ENCODE measurements at places on chromosomes 7 and 10.

DNA sequence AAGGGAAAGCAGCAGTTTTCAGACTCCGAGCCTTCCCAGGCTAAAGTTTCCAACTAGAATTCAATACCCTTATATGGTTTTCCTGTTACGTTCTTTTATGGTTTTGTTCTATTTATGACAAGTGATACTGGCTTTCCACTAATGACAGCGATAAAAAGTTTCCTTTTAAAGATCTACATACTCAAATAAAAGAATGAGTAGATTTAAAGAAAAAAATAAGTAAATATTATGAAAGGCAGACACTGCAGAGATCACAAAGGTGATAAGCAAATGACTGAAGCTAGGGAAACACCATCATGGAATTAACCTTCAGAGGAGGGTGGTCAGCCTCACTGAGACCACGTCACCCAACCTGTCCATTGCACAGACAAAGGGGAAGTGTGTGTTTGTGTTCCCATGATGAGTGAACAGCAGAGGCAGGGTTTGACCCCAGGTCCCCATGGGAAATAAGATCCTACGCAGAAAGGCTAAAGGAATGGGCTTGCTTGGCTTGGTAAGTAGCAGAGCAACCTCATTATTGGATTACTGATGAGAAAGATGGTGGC, 4.0 kb downstream of the VSIR start:
- no peak for DNase-seq

- DNase-seq = no peak
Observed at GRCh38 chr7:139600306-139600705, 76.8 kb downstream of the CLEC2L start.

DNA sequence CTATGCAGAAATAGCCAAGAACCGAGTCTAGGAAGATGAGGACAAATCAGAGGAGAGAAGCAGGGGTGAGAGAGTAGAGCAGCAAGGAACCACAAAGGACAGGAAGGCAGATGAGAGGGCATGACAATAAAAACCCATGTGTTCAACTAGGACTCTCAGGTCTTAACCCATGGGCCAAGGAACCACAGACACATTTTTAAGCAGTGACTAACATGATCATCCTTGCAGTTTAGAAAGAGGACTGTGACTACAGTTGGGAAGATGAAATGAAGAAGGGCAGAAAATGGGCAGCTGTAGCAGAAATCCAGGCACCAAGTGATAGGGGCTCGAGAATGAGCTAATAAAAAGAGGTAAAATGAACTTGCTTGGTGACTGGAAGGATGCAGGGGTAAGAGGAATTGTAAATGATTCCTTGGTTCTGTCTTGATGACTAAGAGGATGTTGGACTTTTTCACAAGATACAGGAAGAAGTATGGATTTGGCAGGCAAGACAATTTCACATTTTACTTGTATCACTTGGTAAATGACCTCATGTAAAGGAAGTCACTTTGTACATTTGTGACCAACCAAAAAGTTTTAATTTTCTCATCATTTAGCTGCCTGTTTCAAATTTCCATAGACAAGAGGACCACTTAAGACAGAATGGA, 22.8 kb downstream of the SGMS1 start:
- DNase-seq = no peak

DNA sequence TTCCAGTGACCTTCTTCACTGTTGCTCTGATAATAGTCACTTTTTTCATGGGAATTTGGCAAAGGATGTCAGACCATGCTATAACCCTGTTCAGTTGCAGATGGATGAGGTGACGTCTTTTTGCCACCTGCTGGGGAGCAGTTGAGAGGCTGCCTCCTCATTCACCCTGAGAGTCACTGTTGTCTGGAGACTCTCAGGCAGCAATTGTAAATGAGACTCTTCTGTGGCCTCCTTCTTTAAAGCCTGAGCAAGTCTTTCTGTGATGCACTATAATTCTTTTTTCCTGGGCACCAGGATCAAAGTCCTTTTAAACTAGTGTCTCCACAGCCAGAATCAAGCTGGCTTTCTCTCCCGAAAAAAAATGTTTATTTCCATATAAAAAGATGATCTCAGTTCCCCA, 345.1 kb downstream of the ARL4A start:
- no peak for DNase-seq

DNA sequence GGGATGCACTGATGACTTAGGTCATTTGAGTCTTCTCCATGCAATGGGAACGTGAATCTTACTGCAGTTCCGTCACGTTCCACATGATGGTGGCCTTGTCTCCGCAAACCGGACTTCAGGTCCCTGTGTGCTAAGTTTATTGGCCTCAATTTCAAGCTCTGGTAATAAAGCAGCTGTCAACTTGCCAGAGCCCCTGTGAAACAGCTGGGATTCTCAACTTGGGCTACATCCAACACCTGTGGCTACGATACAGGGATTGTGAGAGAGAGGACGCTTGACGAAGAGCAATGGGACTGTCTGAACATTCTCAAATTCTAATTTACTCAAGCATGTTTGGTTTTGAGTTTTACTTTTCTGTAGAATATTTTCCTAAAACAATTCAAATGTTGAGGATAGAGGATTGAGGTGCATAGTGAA, 174.2 kb downstream of the PTN start:
- DNase-seq = peak; percentile 55

DNA sequence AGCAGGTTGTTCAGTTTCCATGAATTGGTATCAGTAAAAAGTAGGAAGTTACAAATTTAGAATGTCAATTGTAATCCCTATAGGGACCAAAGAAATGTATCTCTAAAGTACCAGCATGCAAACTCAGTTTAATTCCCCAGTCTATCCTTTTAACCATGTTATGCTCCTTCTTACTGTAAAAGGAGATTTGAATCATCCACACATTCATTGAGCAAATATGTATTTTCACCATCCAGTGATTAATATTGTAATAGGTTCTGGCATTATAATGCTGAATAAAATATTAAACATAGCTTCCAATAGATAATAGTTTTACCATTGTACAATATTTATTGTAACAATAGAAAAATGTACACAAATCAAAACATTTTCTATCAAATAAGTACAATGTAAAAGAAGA, 228.2 kb upstream of the SEMA3A start:
- no peak for DNase-seq

GRCh38 chr7:69217516-69218350, 380.5 kb upstream of the AUTS2 start:
- no peak for DNase-seq

DNA sequence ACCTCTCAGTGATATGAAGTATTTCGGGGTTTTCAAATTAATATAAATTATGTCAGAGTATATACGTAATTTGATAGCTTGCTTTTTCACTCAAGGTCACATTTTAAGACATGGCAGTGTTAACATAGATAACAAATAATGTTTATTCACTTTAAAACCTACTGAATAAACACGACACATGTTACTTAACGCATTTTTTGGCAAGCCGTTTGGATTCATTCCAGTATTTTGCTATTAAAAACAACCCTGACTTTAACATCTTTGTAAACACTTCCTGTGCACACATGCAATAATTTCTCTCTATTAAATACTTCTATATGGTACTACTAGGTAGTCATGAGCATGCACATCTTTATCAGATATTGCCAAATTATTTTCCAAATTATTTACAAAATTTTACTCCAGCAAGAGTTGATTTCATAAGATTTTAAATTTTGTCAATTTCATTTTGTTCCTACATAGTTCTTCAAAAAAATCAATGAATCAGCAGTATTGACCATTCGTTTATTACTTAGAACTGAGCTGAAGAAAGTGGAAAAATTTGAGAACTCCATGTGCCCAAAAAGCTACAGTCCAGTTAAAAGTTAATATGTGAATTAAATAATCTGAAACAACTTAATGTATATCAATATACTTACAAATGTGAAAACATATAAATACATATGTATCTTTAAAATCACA, 26.8 kb upstream of the THSD7A start:
- DNase-seq = no peak

- no peak for DNase-seq
Observed at GRCh38 chr10:83367036-83367435, 772.3 kb upstream of the GHITM start.

GRCh38 chr7:1225441-1226185, 7.1 kb upstream of the UNCX start:
- DNase-seq = no peak

DNA sequence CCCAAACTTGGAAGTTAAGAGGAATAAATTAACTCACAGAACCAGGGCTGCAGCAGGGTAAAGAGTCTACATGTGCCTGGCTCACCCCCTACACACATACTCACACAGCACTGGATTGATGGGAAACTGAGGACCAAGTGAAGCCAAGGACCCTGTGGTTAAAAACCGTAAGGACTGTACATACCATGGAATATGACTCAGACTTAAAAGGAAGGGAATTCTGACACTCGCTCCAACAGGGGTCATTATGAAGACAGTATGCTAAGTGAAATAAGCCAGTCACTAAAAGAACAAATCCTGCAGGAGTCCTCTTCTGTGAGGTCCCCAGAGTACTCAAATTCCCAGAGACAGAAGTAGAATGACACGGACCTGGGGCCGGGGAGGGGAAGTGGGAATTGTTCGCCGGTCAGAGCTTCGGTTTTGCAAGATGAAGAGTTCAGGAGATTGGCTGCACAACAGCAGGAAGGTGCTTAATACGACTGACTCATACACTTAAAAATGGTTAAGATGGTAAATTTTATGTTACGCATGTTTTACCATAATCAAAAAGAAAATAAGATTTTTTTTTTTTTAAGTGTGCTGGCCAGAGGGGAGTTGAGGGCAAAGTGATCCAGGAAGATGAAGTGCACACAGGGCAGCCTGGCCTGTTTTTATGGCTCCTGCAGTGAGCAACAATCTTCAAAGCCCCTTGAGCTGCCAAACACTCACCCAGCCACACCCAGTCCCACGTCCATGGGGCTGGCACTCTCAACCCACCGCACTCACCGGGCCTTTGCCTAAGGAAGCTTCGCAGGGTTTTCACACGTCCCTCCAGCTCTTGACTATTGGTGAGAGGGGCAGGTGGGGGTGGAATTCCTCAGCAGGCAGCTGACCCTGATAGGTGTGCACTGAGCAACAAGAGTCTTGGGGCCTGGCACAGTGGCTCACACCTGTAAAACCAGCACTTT, 26.4 kb downstream of the DRGX start:
- DNase-seq = no peak

DNA sequence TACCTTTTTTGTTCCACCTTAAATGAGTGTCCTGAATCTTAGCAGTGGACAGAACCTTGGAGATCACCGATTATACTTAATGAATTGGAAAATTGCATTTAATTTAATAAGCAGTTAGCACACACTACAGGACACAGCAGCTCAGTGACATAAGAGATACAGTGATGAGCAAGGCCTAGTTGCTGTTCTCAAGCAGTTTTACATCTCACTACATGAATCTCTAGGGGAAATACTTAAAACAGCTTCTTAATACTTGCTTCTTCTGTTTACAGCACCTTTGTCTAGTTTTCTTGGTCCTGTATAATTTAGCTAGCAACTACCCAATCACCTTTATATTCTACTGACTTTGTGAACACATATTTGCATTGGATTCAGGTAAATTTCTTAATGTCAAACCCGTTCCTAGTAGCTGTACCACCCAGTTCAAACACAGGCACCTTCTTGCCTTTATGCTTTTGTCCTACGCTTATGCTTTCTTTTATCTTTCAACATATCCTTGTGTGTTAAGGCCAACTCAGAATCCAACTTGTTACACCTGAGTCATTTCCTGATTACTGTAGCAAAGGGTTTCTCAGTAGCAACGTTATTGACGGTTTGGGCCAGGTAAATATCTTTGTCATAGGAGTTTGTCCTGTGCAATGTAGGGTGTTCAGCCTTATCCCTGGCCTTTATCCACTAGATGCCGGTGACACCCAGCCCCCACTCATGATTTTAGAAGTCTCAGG, 1.8 kb downstream of the STAM start:
- DNase-seq = no peak

- DNase-seq = no peak
Observed at GRCh38 chr10:129768437-129769355, 195.4 kb downstream of the EBF3 start.

- peak; percentile 1 for DNase-seq
Observed at GRCh38 chr10:51629934-51630639, 69.3 kb downstream of the CSTF2T start.

DNA sequence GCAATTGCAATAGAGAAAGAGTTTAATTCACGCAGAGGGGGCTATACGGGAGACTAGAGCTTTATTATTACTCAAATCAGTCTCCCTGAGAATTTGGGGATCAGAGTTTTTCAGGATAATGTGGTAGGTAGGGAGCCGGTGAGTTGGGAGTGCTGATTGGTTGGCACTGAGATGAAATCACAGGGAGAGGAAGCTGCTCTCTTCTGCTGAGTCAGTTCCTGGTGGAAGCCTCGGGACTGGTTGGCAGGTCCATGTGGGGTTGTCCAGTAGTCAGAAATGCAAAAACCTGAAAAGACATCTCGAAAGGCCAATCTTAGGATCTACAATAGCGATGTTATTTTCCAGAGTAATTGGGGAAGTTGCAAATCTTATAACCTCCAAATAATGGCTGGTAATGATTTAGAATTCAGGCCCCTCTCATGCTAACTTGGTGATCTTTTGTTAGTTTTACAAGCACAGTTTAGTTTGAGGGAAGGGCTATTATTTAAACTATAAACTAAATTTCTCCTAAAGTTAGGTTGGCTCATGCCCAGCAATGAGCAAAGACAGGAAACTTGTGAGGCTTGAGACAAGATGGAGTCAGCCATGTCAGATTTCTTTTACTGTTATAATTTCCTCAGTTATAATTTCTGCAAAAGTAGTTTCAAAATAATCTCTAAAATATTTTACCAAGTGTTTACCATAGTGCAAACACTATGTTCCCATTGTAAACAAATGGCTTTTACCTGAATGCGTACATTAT, 39.4 kb upstream of the SLC25A13 start:
- no peak for DNase-seq

GRCh38 chr10:2543142-2543886, 524.0 kb upstream of the PFKP start:
- DNase-seq = no peak

DNA sequence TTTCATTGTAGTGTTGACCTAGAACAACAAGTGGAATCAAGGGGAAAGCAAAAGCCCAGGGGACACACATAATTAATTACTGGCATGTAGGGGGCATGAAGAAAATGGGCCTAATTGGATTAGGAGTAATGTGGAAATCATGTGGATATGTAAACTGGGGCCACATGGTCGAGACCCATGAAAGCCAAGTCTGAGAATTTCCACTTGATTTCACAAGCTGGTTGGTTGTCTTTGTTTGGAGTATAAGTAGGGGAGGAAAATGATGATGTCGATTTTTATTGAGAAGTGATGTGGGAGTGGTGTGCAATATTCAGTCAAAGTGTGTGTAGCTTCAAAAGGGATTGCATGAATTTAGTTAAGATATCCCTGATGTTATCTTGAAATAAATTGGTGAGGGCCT, 131.8 kb downstream of the LRRC4 start:
- DNase-seq = no peak

- no peak for DNase-seq
Observed at GRCh38 chr10:35442028-35442427, 105.7 kb downstream of the CCNY start.
